ENCODE measurements at places on chromosomes 7 and 10. TPM values are rescaled to one million over a fixed set of nuclear protein-coding genes. Genes with fewer than 3 reads are reported as not detected.

Gene ACTR3C
- total RNA-seq, result 1.5 TPM

- no peak for DNase-seq
Measured at GRCh38 chr7:11747715-11748485, 84.1 kb downstream of the THSD7A start.

Gene TMEM139
- total RNA-seq, result 1.5 TPM

DNA sequence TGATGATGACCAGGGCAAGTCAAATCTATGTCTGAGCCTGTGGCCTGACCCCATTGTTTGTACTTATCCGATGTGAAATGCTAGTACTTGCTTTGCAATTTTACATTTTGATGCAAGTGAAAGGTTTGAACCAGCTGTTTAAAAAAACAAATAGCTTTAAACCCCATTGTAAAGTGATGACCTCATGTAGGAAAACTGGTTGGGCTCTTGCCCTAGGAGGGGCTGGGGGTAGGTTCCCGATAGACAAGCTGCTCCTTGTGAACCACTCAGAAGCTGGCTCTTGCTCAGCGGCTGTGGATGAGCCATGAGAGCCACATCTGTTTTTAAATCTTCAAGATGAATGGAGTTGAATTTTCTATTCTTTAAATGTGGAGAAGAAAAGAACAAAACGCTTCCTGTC is 185.3 kb downstream of the WDR11 start:
- no peak for DNase-seq

- DNase-seq, result peak; percentile 73
Measured at GRCh38 chr10:79202188-79203013, 133.6 kb downstream of the ZMIZ1 start.

GRCh38 chr10:33134011-33134751 is 176.2 kb upstream of the ITGB1 start:
- DNase-seq, result no peak

DNA sequence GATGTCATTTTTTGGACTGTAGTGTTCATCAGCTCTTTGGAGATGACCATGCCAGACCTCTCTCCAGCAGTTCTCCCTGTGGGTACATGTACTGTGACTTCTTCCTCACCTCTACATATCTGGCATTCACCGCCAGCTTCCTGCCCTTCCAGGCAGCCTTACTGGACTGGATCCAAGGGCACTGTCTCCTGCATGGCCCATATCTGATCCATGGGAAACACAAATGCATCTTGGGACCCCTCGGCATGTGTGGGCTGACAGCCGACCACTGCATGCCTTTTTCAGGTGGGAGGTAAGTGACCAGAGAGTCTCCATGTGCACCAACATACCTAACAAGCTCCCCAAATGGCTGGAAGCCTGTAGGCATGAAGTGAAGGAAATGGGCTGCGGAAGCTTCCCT is 3.9 kb upstream of the BLVRA start:
- DNase-seq, result no peak

Gene AQP1
- total RNA-seq, result 1.1 TPM

- DNase-seq, result no peak
Measured at GRCh38 chr10:121267236-121268003, 330.8 kb downstream of the FGFR2 start.

DNA sequence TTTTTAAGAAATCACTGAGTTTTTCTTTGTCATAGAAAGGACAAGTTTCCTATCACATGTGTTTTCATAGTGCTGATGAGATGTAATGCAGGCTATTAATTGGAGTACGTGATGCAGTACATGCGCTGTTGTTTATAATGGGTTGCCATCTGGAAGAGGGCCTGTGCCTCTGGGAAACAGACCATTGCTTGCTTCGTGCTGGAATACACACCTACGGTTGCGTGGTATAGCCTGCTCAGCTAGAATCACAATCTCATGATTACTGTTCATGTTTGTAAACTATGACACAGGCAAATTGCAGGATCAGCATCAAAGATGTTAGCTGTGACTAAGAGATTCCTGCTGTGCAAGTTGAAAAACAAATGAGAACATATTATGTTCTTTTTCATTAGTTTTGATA is 107.2 kb upstream of the STEAP1B start:
- no peak for DNase-seq

DNA sequence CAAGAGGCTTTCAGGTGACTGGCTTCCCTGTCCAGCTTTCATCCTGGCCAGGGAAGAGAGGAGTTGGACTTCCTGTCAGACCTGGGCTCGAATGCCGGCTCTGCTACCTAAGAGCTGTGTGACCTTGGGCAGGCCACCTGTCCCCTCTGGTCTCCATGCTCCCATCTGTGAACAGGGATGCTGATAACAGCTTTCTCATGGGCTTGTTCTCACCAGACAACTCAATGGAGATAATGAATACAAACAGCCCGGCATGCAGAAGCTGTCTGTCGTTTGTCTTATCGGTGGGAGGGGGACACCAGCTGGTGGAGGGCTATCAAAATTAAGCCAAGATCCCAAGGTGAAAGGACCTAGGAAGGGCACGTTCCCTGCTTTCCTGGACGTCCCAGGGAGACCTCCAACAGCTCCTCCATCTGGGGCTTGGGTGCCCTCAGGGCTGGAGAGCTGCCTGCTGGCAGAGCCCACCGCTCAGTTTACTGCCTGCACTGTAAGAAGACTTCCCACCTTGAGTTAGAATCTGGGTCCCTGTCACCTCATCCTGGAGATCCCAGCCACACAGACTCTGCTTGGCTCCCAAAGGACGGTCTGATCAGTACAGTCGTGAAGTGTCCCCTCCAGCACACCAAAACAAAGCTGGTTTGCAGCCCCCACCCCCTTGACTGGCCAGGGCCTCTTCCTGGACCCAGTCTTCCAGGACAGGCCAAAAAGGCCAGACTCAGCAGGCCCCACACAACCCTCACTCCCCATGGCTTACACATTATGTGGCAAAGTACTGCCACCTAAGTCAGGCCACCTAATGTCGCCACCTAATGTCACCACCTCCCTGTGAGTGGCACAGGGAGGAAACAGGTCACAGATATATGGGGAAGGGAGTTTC is 40.9 kb downstream of the PPIF start:
- DNase-seq, result no peak

DNA sequence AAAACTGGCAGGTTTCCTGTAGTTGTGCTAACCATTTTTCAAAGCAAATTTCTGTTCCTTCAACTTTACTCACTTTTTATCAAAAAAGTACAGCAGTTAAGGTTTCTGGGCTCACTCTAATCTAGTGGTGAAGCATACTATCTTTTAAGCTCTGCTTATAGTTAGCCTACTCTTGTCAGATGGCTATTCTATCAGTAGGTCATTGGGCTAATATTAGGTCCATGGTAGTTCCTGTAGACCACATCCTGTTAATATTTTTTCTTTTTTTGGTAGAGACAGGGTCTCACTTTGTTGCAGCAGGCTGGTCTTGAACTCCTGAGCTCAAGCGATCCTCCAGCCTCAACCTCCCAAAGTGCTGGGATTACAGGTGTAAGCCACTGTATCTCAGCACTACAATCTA is 27.9 kb upstream of the NRCAM start:
- DNase-seq, result no peak

Gene PRSS2
- 27.6 TPM for total RNA-seq

- DNase-seq, result no peak
Measured at GRCh38 chr7:155274633-155275355, 22.9 kb upstream of the INSIG1 start.
